ENCODE measurements at places on chromosomes 2 and 18.

- no peak for DNase-seq
Measured at GRCh38 chr2:167489325-167489724, 601.0 kb downstream of the XIRP2 start.

DNA sequence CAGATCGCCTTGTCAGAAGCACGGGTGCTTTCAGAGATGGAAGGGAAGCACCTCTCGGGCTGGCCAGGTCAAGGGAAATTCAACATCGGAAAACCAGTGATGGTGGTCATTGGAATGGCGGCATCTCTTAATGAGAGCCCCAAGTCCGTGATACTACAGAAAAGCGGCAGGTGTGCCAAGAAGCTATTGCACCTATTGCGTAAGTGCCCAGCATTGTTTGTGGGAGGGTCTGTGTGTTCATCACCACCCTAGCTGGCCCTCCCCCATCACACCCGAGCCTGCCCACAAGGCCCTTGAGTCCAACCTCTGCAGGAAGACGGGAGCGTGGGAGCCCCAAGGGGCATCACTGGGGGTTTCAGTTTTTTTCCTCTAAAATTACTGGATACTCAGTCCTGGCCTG is 100.7 kb downstream of the DGKD start:
- DNase-seq, result no peak

GRCh38 chr2:133477616-133477990 is 90.7 kb downstream of the NCKAP5 start:
- no peak for DNase-seq

DNA sequence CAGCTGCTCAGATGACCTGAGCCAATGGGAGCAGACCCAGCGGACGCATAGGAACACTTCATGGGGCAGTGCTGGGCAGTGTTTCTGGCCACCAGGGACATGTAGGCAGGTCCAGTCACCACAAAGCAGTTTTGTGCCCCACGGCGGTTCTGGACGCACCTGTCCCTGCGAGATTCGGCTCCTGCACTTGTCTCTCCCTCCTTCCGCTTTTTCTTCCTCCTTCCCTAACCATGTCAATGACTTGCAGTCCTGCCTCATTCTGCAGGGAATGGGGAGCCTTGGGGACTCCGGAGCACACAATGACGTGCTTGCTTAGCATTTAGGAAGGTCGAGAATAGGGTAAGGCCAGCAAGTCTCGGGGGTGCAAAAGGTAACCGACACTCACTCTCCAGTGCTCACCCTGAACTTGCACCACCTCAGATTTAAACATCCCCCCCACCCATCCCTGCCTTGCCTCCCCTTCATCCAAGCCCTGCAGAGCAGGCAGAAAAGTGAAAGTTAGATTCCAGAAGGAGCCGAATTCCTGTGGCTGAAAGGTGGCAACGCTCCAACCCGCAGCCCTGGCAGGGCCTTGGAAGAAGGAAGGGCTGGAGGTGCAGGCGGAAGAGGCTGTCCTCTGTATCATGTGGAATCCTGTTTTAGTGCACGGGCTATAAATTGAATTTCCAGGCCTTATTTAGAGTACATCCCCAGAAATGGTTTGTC is 40.5 kb upstream of the ATG16L1 start:
- DNase-seq, result peak; percentile 23

DNA sequence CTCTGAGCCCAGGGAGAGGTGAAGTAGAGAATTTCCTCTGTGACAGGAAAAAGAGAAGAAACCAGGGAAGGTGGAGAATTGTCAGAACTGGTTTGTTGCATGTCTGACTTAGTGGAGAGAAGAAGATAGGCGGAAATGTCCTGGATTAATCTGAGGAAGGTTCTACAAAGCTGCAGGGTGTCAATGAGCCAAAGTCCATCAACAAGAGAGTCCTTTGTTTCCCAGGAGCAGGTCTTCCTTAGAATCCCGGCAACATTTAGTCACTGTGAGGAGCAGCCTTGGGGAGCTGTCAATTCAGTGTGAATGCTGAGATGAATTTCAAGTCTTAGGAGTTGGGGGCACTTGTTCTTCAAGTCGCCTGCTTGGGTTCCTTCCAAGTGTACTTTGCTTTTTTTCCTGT is 88.4 kb upstream of the CELF4 start:
- no peak for DNase-seq

All from amniotic stem cell (primary cell).